PC-3 (cell line): ENCODE measurements at places on chromosomes 3 and 15. TPM values are rescaled to one million over a fixed set of nuclear protein-coding genes. Genes with fewer than 3 reads are reported as not detected.
A peak's percentile ranks its signal among the peaks of the same experiment; 100 is the strongest.

DNA sequence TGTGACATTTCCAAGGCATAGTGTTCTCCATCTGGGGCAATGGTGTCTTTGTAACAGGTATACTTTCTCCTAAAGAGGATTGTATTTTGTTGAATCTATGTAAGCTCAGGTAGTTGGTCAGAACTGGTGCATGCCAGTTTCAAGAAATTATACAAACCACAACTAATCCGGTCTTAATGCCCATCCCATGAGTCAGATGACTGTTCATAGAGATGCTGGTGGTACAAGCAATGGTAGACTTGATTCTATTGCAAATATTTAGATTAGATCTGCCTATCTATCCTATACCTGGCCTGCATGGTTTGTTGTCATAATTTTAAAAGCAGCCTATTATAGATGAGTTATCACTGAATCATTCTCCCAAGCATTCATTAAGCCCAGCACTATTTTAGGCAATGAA, 43.5 kb downstream of the ATP13A5 start:
- DNase-seq: peak; percentile 50

GRCh38 chr3:16369885-16370284, 104.9 kb downstream of the OXNAD1 start:
- no peak for DNase-seq

DNA sequence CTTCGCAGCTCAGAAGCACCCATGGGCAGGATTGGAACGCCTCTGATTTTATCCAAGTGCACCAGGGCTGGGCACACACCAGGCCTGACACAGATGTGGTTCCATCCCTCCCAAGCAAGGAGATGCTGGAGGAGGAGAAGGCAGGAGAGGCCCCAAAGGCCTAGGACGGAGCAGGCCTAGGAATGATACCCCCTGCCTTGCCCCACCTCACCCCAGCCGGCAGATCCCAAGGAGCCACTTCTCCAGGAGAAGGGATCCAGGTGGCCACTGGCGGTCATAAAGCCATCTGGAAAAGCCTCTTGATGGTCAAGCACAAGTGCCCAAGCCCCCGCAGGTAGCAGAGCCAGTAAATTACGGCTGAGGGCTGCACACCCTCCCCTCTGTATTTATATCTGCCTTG, 211.8 kb downstream of the TBC1D2B start:
- DNase-seq: no peak

- no peak for DNase-seq
Observed at GRCh38 chr3:158731938-158732855, at the start of gene RARRES1. RARRES1 (minus strand) TSS chr3:158732457; CDS start chr3:158732415, 42 bp downstream.

Gene GNAT1
- 0.22 TPM in 1 of 2 replicates, not detected in the other for total RNA-seq

DNA sequence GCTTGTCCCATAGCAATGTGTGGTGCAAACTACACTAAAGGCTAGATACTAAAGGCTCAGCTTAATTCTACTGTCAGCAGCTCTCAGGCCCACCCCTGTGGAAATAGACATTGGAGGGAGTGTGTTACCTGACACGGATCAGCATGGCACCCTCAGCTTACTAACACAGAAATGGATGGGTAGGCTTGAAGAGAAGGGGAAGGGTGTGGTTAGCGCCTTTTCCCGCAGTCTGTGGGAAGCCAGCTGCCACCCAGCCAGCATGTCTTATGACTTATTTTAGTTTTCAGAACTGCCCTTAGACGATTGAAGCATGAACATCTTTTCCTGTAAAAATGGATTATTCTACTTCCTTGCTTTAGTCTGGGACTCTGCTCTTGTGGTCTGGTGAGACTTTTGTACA, 25.8 kb upstream of the ADPGK start:
- DNase-seq: no peak

- no peak for DNase-seq
Observed at GRCh38 chr3:100455841-100456550, 36.4 kb upstream of the TMEM45A start.

GRCh38 chr3:106261915-106262683, 393.3 kb upstream of the CBLB start:
- no peak for DNase-seq

DNA sequence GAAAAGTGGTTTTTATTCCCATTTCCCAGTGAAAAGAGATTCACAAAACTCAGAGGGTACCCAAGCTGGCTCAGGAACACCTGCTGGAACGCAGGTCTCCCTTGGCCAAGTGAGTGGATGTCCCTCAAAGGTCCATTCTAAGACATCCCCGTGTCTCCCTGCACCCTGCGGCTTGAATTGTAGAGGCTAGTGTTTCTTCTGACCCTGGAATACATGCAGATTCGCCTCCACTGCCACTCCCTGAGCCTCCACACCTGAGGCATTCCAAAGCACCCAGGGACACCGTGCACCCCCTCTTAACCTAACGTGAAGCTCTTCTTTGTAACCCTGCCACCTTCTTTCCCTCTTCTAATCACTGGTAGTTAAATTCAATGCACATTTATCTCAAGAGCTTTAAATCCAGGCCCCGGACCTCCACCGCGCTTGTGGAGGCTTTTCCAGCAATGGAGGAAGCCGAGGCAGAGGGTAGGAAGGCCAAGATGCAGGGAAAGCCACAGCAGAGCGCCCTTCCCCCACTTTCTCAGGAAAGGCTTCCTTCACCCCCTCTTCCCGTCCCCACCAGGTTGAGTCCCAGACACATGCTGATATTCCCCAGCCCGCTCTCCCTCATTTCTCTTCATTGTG, 590 bp upstream of the ITGA11 start:
- no peak for DNase-seq

GRCh38 chr15:57861815-57862586, 155.5 kb downstream of the POLR2M start:
- DNase-seq: peak; percentile 57
